T-helper 9 cell (primary cell): ENCODE measurements at places on chromosomes 3 and 15.

- no peak for DNase-seq
These were observed 66.8 kb upstream of the ADAMTSL3 start for GRCh38 chr15:83587091-83587490.

DNA sequence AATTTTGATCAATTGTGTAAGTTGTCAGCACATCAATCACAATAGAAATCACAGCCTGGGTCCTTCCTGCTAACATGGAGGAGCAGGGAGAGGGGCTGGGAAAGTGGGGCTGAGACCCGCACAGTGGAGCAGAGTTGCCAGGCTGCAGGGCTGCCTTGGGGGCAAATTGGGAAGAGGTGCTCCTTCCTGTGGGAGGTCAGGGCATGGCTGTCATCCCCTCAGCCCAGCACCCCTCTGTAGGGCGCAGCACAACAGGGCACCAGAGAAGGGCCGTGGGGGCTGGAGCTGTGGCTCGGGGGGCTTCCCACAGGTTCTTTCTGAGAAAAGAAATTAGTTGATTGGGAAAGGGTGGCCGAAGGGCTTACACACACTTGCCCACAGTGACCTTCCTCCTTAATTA is 126.3 kb downstream of the NSMCE3 start:
- DNase-seq, result no peak

GRCh38 chr3:66952357-66952756 is 45.8 kb upstream of the KBTBD8 start:
- no peak for DNase-seq

- no peak for DNase-seq
These were observed 621.3 kb upstream of the EPHA6 start for GRCh38 chr3:96192966-96193550.
